ENCODE measurements at places on chromosomes 2 and 18.

DNA sequence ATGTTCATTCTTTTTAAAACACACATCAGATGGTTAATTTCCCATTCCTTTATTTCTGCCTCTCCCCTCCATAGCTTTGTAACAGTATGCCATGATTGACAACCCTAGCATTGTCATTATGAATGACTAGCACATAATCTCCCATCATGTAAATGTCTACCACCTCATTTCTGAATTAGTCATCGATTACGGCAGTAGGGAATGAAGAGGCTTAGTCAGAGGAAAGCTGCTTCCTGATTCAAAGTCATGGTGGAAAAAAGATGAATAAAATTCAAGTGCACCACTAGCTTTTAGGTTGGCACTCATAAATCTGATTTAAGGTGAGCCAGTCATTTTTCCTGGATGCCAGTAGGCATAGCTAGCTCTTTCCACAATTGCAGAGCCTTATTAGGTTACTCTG is 19.1 kb upstream of the ACMSD start:
- DNase-seq: no peak

- no peak for DNase-seq
Measured at GRCh38 chr18:25646971-25647370, 295.0 kb upstream of the ZNF521 start.

- no peak for DNase-seq
Measured at GRCh38 chr2:33322612-33323011, 153.8 kb upstream of the RASGRP3 start.

GRCh38 chr2:204251158-204251997 is 293.9 kb upstream of the PARD3B start:
- DNase-seq: no peak

DNA sequence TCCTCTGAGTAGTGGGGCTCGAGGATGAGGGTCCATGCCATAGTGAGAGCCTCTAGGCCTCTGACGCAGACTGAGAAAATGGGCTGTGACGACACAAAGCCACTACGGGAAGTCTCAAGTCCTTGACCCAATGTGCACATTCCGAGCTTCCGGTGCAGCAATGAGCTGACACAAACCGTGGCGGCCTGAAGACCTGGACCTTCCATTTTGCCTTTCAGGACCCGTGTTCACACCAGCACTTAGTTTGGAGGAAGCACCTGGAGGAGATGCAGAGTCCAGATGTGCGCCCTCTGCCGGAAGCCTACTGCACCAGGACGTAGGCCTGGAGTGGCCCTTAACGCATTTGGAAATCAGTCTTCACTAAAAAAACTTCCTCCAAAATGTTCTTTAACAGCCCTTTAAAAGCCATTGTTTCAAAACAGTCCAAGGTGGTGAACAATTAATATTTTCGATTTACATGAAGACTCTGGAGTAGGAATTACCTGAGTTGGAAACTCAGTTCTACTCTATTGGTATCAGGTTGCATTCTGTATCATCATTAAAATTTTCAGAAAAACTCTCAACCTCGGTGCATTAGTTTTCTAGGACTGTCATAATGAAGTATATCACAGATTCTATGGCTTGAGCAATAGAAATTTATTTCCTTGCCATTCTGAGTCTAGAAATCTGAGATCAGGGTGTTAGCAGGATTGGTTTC is 33.9 kb downstream of the BMP10 start:
- DNase-seq: no peak
